ENCODE measurements at places on chromosomes 7 and 10.
A peak's percentile ranks its signal among the peaks of the same experiment; 100 is the strongest.

DNA sequence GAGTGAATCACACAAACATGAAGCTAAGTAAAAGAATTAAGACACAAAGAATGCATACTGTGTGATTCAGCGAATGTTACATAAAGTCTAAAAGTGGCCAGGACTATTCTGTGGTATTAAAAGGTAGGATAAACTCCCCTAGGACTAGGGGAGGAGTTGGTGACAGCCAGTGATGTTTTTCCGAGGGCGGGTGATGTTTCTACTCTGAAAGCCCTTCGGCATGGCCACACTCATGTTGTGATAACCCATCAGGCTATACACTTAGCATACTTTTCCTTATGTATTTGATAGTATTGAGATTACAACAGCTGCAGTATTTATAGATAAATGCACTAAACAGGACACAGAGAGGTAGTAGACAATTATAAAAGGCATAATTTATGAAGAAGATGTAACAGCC is 15.8 kb upstream of the CYP2E1 start:
- DNase-seq, result no peak

GRCh38 chr7:42639930-42640329 is 271.9 kb downstream of the C7orf25 start:
- DNase-seq, result no peak

DNA sequence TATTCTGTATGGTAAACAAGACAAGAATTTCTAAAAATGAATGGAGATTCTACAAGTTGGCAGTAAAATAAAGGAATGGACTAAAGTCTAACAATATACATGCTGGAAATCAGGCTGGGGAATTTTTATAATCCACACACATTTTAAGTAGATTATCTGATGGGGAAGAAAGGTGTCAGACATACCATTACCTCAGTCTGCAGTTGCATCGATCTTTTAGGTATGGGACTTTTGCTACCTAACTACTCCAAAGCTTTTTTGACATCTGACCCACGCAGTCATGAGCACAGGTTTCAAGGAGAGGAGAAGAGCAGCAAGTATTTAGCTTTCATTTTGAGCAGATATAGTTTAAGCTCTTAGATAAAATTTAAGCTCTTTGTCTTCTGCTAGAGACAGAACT is 113.0 kb downstream of the ZNF438 start:
- no peak for DNase-seq

GRCh38 chr10:49272251-49273081 is 26.5 kb upstream of the C10orf71 start:
- DNase-seq, result no peak

DNA sequence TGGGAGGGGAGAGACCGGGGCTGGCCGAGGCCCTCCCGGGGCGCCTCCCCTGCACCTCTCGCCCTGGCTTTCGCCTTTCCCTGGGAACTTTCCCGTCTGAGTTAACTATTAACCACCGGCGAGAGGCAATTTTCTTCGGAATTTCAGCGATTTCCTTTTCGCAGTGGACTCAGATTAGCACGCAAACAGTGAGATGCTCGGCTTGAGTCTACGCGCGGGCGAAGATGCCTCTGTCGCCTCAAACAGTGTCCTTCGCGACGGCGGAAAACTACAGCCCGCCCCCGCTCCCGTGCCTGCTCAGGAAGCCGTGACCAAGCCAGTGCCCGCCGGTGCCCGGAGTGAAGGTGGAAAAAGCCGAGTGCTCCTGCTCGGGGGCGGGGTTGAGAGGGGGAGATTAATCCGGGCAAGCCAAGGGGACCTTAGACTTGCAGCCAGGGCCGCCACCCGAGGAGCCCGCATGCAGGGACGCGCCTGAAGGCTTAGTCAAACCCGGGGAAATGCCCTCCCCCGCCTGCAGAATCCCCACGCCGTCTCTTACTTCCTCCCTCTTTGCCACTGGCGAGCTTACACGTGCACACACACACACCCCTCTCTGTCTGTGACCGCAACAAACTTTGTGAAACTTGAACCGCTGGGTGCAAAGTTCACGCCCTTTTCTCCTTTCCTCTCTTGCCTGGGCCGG is 14.5 kb upstream of the PAX2 start:
- no peak for DNase-seq

DNA sequence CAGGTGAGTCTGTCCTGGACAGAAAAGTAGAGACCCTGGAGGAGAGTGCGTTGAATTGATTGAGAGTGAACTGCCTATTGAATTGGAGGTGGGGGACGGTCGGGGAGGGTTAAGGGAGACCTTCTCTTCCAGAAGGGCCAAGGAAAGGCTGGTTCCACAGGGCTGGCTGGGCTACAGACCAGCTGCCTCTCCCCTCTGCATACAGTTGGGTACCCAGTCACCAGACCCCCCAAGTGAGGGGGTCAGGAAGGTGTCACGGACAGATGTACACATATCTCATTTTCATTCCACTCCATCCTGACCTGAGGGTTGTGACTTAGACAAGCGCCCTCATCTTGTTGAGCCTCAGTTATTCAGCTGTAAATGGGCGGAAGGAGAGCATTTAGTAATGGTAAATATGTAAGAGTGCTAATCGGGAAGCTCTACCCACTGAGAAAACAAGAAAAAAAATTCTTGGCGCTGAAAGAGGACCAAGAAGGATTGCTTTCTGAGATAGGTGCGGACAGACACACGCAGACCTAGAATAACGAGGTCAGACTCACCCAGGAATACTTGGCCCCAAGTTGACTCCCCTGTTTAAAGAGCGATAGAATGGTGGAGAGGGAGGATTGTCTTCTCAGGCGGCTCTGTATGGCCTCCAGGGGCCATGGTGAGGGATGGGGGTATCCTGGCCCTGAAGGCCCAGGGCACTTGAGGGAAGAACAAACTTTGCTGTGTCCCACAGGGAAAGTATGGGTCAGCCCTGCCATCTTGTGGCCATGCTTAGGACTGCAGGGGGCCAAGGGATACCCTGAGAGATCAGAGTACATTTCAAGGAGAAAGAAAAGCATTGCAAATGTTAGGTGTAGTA is 7.2 kb upstream of the MBL2 start:
- peak; percentile 45 for DNase-seq

- no peak for DNase-seq
Observed at GRCh38 chr10:84158550-84158949, 15.1 kb upstream of the GPR15LG start.

- no peak for DNase-seq
Observed at GRCh38 chr10:52658112-52658511, 114.5 kb downstream of the MBL2 start.

GRCh38 chr10:380313-380940 is 245.2 kb downstream of the ZMYND11 start:
- no peak for DNase-seq

- DNase-seq, result no peak
Observed at GRCh38 chr10:132650611-132651250, 113.1 kb downstream of the INPP5A start.

GRCh38 chr7:26185844-26186180 is 14.7 kb downstream of the HNRNPA2B1 start:
- no peak for DNase-seq

DNA sequence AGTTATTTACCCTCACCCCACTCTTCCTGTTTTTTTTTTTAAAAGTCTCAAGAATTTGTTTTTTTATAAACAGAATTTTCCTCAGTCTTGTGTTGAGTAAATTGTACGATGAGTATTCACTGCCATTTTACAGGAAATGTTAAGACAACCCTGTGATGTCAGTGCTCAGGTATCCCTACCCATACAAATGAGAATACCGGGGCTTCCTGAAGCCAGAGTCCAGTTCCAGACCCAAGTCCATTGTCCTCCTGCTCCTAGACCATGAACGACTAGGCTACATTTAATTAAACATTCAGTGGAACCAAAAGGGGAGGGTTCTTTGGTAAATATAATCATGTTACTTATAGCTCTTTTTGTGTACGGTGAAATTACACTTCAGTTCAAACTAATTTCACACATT is 79.2 kb downstream of the GNAI1 start:
- no peak for DNase-seq

- DNase-seq, result no peak
Observed at GRCh38 chr7:5670183-5670935, 111.1 kb downstream of the RNF216 start.

- no peak for DNase-seq
Observed at GRCh38 chr7:158617737-158618128, 30.1 kb upstream of the PTPRN2 start.

- no peak for DNase-seq
Observed at GRCh38 chr7:83732305-83732704, 83.4 kb upstream of the SEMA3E start.

DNA sequence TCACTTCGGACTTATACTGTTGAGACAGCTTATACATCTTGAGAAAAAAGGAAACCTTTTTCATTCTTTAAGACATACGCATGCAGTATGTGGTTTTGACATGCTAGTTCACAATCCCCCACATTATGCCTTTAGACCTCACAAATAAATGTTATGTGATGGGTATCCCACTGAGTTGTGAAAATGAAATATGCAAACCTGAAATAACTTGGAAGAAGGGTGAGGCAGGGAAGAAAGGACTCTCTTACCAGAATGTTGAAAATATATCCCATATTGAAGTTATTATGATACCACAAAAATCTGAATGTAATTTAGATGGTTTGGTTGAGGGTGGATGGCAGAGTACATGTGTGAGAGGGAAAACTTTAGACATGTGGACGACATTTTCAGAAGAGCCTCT is 379.8 kb downstream of the BBS9 start:
- no peak for DNase-seq

GRCh38 chr7:110090110-110090820 is 1000.7 kb upstream of the LRRN3 start:
- DNase-seq, result peak; percentile 38

- no peak for DNase-seq
Observed at GRCh38 chr10:131897297-131897899, 3.4 kb upstream of the PPP2R2D start.

GRCh38 chr10:103803941-103804340 is 51.4 kb downstream of the SH3PXD2A start:
- DNase-seq, result no peak

GRCh38 chr7:114104035-114104434 is 185.2 kb upstream of the PPP1R3A start:
- no peak for DNase-seq

GRCh38 chr10:972763-973162 is 15.5 kb upstream of the GTPBP4 start:
- no peak for DNase-seq

- no peak for DNase-seq
Observed at GRCh38 chr10:19626156-19626555, 190.1 kb upstream of the PLXDC2 start.

DNA sequence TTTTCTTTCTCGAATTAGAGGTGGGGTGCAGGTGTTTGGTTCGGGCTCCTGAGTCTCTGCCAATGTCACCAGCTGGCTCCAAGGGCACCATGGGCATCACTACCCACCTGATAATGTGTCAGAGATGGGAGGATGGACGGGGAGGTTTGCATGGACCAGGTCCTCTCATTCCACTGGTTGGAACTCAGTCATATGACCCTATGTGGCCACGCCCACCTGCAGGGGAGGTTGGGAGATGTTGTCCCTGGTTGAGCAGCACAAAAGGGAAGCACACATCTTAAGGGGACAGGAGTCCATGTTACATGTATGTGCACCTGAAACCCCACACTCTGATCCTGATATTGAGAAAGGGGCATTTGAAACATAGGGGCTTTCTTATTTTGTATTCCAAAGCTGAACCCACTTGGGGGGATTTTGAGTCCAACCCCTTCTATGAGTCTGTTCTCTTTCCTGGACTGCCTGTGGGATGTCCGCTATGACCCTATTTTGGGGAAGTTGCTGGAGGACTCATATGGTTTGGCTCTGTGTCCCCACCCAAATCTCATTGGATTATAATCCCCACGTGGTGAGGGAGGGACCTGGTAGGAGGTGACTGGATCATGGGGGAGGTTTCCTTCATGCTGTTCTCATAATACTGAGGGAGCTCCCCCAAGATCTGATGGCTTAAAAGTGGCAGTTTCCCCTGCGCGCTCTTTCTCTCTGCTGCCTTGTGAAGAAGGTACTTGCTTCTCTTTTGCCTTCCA is 66.9 kb upstream of the BAIAP2L1 start:
- no peak for DNase-seq

DNA sequence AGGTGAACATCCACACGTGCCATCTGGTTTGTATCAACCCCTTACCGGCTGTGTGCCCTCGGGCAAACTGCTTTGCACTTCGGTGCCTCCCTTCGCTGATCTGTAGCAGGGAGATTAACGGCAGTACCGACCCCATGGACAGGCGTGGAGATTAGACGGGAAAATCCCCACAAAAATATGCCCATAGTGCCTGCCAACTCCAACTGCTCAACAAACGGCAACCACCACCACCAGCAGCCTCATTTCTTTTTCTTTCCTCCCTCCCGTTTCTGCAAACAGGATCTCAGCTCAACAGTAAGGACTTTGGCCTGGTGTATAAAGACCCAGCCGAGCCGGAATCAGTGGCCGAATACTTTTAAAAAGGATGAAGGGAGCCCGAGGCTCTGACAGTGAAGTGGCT is 31.0 kb downstream of the CHST15 start:
- DNase-seq, result no peak

- DNase-seq, result no peak
Observed at GRCh38 chr7:141515941-141516340, 35.3 kb upstream of the AGK start.

GRCh38 chr7:107596881-107597581 is 17.0 kb downstream of the BCAP29 start:
- DNase-seq, result no peak
